Activated CD4-positive, alpha-beta T cell treated with anti-CD3 and anti-CD28 coated beads for 48 hours (primary cell): ENCODE measurements at places on chromosomes 4 and X.

GRCh38 chr4:79050541-79050880, 111.3 kb upstream of the PAQR3 start:
- DNase-seq = no peak

DNA sequence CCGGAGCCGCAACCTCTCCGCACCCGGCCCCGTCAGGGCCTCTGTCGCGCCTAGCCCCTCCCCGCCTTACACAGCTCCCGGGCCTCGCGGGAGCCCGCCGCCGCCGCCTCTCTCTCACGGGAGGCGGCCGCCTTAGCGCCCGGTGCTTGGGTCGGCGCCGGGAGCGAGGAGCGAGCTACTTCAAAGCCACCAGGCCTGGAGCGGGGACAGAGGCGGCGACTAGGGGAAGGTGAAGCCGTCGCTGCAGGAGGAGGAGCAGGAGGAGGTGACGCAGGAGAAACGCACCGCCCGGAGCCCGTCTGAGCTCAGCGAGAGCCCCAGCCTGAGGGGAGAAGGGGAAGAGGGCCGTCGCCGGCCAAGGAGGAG, 250 bp downstream of the USP9X start:
- peak; percentile 67 for DNase-seq

DNA sequence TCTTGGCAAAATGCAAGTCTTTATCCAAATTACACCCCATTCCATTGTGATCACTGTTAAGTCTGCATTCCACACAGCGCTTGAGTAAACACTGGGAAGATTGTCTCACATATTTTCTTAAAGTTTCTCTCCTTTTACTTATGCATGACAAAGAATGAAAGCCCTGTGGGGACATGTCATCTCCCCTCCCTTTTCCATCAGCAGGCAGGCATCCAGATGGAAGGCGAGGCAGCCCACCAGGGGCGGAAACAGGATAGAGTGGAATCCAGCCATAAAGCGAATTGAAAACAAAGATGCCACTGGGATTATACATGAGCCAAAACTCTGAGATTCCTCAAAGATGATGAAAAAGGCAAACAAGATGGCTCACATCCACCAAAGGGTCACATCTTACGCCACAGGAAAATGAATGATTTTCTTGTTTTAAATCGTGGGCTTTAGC, 78.2 kb downstream of the AFAP1 start:
- no peak for DNase-seq

DNA sequence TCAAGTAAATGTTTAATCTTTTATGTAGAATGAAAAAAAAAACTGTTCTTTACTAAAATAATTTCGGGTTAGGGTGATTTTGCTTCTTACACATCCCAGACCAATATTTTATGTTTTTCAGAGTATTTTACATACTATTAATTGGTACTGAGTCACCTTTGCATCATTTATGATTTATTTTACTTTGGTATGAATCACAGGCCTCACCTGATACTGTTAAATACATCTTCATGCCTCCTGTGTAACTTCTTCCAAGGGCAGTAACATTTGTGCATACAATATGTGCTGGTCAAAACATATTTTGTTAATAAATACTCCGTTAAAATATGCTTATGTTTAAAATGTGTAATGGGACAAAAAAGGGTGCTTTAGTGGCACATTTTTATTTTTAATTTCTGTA, 529.6 kb downstream of the ZNF674 start:
- DNase-seq = no peak

DNA sequence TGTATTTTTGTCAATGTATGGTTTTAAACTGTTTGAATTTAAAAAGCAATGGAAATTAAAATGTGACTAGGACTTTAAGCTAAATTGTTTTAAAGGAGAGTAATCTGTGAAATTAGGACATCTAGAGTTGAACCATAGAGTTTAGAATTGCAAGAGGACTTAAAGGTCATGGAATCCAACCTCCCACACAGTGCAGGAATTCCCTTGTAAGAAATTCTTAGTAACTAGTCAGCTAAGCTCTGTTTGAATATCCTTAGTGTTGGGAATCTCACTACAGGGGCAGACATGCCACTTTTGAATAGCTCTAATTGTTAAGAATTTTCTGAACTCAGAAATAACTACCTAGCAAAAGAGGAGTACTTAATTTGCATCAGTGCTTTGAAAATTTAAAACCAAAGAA, 292.9 kb downstream of the IL1RAPL1 start:
- DNase-seq = no peak

DNA sequence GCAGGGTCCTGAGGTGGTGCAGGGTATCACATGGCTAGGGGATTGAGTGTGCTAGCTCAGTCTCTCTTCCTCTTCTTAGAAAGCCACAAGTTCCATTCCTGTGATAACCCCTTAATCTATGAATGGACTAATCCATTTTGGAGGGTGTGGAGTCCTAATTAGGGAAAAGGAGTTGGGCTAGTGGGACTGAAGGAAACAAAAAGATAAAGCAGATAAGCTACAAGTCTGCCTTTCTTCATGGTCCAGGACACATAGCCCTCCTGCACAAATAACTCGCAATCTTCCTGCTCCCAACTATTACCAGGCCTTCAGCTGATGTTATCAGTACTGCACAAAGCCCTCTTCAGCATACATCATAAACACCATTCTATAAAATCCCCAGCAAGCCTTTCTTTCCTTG, 44.2 kb downstream of the ZNF81 start:
- DNase-seq = no peak

DNA sequence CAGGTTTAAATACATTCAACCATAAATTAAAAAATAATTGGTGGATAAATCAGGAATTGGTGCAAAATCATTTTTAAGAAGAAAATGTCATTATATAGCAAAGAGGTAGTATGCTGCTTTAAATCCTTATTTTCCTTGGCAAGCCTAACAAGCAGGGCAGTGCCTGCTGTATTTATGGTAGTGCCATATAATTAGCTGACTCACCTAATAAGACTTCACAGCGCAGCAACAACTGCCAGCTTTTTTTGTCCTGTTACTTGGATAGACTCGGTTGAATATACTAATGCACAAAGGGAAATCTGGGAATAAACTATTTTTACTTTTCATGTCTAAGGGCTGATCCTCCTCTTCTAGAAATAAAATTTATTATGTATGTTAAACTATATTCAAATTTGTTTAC, 99.1 kb downstream of the SNCA start:
- no peak for DNase-seq

GRCh38 chr4:45410701-45411210, 684.4 kb upstream of the GNPDA2 start:
- DNase-seq = no peak

DNA sequence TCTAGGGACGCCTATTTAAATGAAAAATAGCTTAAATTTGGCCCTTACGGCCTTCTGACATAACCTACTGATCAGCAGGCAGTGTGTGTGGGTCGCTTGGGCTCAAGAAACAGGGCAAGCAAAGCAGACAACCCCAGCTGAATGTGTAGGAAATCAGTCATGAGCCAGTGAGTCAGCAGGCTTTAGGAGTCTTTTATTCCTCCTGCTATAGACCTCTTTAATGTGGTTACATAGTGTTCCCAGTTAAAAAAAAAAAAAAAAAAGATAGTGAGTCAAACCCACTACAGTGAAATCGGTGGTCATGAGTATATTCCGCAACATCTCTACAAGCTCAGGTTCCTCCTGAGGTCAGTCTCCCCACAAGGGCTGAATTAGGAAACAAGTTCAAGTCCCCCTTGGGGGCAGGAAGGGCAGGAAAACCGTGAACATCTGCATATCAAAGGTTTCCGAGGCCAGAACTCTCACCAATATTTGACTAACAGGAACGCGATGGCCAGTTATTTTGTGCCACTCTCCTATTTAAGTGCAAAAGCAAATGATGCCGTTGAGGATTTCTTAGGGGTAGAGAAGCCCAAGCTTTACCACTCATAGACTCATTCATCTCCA, 32.7 kb downstream of the ACSL1 start:
- peak; percentile 68 for DNase-seq

DNA sequence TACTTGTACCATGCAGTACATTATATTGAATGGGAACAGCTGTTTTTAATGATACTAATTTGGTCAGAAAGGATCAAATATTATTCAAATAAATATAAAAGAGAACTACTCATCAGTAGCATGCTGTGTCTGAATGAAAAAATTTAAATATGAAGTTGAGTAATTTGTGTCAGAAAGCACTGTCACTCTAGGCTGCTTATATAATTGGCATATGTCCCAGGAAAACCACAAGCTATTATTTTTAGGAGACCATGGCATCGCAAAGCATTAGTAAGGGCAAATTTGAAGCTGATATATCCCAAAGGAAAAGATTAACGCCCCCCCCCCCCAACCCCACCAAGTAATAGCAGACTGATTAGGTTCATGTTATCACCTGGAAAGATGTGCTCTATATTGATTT, 388.5 kb upstream of the SPANXN4 start:
- DNase-seq = no peak

- no peak for DNase-seq
Measured at GRCh38 chr4:76556452-76556851, 121.4 kb downstream of the SHROOM3 start.
